ENCODE measurements at places on chromosomes 7 and 10.

DNA sequence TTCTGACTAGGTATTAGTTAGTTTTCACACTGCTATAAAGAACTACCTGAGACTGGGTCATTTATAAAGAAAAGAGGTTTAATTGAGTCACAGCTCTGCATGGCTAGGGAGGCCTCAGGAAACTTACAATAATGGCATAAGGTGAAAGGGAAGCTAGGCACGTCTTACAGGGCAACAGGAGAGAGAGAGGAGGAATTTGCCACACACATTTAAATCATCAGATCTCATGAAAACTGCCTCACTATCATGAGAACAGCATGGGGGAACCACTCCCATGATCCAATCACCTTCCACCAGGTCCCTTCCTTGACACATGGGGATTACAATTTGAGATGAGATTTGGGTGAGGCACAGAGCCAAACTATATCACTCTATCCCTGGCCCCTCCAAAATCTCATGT lies 40.6 kb upstream of the ZMYND11 start:
- DNase-seq: no peak

DNA sequence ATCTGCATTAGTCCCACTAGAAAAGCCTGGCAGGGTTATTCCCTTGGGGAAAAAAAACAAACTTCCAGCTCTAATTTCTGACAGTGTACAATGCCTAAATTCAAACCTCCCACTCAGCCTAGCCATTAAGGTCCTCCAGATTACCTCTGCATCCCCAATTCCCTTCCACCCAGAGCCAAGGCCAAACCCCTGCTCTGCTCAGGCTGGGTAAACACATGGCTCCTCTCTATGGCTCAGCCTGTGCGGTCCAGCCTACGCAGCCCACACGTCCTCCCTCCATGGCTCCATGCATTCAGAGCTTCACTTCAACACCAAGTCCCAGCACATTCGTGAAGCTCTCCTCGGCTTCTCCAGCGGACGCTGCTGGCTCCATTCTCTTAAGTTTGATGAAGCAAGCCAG lies 5.2 kb downstream of the DLG5 start:
- DNase-seq: no peak

DNA sequence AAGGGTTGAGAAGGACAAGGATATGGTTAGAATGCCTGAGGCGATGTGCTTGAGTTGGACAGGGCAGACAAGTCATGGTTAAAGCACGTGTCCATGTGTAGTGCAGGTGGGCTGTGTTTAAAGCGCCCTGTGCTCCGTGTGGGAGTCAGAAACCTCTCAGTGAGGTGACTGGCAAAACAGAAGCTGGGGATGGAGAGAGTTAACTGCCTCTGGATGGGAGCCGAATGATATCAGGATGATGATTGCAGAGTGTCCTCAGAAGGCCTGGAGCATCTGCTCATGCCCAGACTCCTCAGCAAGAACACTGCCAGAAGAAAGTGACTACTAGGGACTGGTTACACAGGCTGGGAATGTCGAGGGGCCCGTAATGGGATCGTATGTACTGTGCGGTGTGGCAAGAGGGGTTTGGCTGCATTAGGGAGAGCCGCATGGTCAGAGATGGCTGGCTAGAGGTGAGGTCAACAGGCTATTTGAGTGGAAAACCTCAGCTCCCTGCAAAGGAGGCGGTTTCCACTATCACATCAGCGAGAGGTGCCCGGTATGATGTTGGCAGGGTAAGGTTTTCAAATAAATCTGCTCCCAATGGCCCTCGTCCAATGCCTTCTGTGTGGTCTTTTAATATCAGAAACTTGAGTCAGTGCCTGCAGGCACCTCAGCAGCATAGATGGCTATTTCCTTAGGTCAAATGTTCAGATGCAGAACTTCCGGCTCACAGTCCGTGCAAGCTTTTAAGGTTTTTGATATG lies 26.1 kb upstream of the MRC1 start:
- peak; percentile 76 for DNase-seq

- DNase-seq: no peak
Measured at GRCh38 chr7:128831994-128832879, 2.0 kb downstream of the FLNC start.

- DNase-seq: no peak
Measured at GRCh38 chr10:68871105-68871711, 29.9 kb upstream of the DDX50 start.

DNA sequence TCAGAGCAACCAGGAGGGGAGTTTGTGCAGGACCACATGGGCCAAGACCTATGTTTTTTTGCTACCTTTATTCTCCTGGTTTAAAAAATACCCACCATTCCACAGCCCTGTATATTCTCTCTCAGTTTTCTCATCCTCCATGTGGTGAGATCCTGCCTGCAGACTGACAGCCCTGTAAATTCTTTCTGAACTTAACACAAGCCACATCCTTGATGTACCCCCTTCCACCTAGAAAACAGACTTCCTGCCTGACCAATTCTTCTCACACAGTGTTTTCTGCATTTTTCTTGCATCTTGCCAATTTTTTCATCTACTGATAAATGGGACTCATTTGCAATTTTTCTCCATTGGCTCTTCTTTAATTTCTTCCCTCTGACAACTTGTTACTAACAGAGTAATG lies 78.4 kb downstream of the INSYN2A start:
- DNase-seq: no peak

DNA sequence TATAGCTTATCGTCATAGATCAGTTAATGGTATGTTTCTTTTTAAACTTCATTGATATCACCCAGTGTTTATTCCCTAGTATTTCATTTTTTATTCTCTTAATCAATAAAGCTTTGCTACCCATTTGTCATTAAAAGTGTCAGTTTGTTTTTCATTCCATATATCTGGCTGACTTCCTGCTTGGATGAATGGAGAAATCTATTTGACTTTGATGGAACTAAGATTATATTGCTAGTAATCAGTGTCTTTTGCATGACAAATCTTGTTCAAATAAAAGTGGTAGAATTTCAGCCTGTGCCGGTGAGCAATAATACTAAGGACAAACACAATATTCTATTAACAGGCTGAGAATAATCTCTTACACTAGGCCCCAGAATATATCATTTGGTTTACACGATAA lies 203.3 kb downstream of the SEC23IP start:
- no peak for DNase-seq

- no peak for DNase-seq
Measured at GRCh38 chr7:81816312-81816711, 46.5 kb upstream of the HGF start.

DNA sequence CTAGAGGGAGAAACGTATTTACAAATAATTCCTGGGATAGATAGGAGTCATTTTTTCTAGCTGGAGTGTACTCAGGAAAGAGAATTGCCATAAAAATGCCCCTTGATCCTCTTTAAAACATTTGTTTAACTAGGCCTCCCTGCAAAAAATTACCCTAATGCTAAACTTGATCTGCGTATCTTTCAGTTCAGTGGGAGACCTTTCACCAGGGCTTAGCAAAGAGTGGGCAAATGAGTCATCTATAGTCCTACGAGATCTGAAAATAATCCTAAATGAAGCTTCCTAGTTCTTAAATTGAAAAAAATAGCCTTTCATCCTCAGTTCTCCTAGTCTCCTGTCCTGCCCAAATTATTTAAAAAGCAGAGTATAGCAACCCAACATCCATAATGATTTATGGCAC lies 198.6 kb upstream of the FRMD4A start:
- no peak for DNase-seq

DNA sequence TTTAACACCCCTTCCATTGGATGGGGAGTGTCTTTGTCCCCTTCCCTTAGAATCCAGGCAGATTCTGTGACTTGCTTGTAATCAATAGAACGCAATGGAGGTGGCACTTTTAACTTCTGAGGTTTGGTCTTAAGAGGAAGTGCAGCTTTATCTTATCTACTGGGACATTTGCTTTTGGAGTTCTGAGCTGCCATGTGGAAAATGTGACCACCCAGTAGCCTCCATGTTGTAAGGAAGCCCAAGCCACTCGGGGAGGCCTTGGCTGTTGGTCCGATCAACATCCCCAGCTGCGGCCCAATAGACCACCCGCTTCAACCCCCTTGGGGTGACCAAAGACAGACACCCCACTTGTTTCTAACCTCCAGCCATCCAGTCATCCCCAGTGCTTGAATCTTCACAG lies 86.3 kb upstream of the FAM171A1 start:
- DNase-seq: no peak

- no peak for DNase-seq
Measured at GRCh38 chr10:113360870-113361269, 192.0 kb upstream of the HABP2 start.
